Islet precursor cell (in vitro differentiated cells): ENCODE measurements at places on chromosomes 5 and 9.
A peak's percentile ranks its signal among the peaks of the same experiment; 100 is the strongest.

DNA sequence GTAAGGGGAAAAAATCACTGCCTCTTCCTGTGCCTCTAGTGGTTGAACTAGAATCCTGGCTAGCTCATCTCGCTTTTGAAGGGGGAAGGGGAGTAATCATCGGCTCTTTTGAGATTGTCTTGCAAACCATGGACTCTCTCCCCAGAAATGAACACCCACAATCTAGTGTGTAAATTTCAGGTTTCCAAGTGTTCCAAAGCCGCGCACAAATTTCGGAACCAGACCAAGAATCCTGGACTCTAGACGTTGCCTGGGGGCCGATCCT lies 4.9 kb upstream of the FOXE1 start:
- peak; percentile 61 for DNase-seq

GRCh38 chr5:34552686-34553085 lies 103.4 kb upstream of the RAI14 start:
- DNase-seq = no peak

GRCh38 chr5:170937072-170937471 lies 75.3 kb downstream of the RANBP17 start:
- no peak for DNase-seq

DNA sequence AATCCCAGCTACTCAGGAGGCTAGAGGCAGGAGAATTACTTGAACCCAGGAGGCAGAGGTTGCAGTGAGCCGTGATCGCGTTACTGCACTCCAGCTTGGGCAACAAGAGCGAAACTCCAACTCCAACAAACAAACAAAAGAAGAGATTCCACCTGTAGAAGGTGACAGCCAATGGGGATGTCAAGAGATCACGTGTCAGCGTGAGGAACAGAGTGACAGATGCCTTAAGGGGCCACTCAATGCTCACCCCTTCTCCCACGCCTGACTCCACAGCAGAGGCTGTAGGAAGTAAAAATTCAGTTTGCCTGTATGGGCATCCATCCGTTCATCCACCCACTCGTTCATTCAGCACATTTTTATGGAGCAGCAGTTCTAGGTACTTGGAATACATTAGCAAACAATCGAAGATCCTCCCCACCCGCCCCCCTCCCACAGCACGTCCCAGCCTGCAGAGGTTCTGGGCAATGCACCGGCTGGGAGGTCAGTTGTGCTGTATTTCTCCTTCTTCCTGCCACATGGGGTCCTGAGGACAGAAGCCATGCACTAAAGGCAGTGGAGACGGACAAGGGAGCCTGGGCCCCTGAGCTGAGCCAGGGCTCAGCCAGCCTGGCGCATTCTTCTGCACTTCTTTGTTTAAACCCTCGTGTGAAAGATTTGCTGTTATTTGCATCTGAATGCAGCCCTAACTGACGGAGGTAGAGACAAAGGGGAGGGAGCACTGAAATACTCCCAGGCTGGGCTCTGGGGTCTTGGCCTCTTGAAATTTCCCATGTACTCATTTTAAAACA lies 11.3 kb upstream of the RNF130 start:
- no peak for DNase-seq

GRCh38 chr9:122923947-122924346 lies 7.4 kb downstream of the ZBTB26 start:
- DNase-seq = no peak

DNA sequence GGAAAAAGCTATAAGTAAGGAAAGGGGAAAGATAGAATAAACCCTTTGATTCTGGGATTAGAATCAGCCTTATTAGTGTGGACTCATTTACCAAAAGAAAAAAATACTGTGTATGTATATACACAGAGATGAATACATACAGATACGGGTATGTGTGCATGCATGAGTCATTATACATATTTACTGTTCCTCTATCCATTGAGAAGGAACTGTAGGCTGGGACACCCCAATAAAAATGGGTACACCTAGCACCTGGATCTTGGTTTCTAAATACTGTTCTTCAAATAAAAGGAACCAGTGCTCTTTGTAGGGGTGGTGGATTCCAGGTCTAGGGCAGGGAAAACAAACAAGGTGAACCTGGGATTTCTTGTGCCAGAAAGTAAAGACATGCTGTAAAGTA lies 48.3 kb downstream of the WHRN start:
- peak; percentile 1 for DNase-seq

DNA sequence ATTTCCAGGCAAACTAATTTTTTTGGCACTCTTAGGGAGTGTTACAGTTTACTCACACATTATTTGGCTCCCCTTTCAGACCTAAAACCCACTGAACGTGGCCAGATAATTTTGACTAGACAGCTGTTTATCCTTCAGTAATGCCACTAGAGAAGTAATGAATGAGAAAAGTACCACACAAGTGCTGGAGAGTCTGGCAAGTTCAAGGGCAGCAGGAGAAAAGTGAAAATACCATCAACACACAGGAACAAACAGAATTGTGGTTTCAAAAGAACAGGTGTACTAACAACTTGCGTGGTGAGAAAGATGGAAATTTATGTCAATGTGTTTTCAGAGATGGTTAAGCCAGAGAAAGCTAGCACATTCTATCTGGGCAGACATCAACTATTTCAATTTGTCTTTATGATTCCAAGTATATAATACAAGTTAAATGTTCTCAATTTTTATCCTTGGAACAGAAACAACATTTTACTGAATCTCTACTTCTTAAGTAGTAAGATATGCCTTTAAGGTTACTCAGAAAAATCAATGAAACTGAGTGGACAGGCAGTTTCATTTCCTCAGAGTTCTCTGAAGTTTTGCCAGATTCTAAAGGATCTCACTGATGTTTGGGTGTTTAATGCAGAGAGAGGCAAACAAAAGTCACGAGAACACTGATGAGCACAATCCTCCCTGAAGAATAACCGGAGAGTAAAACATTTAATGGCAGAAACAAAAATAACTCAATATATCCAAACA lies 91.0 kb downstream of the ARSB start:
- no peak for DNase-seq

GRCh38 chr5:53335115-53335514 lies 145.3 kb upstream of the FST start:
- peak; percentile 60 for DNase-seq

GRCh38 chr9:33220681-33221567 lies 19.0 kb upstream of the SPINK4 start:
- DNase-seq = no peak

DNA sequence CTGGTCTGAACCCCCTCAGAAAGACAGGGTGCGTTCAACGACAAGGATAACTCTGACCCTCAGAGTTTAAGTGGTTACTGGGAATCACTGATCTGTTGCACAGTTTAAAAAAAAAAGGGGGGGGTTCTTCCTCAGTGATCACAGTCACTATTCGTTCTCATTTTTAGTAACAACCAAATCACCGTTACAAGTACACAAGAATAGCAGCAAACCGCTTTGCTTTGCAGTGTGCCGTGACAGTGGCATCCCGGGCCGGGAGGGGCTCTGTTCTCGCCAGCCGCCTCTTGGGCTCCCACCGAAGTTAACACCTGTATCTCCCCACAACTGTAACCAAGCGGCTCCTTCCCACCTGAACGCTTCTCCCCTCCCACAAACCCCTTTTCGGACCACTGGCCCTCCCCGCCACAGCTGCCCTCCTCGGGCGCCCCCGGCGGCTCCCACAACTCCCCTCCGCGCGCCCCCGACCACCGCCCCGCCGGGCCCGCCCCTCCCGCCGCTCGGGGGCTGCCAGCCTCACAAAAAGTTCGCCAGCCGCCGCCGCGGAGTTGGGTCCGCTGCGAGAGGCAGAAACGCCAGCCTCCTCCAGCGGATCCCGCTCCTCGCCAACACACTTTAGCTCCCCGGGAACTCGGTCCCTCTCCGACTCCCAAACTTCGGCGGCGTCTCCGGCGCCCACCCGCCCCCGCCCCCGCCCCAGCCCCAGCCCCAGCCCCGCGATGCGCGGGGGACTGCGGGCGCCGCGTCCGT lies 1.2 kb downstream of the SSBP2 start:
- DNase-seq = peak; percentile 67

- no peak for DNase-seq
Observed at GRCh38 chr5:151660616-151661495, 25.9 kb downstream of the SPARC start.

DNA sequence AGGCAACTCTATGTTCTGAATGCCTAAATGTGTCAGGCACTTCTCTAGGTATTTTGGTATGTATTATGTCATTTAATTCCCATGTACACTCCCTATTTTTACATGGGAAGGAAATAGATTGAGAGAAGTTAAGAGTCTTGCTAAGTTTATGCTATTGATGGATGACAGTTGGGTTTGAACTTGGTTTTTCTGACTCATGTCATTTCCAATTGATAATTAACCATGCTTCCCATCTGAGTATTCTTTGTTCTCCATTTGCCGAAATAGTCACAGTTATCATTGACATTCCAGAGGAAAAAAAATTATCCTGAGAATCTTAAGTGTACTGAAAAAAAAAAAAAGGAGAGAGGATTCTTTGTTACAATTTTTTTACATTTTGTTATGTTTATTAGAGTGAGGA lies 23.1 kb upstream of the DMRTA1 start:
- DNase-seq = no peak

DNA sequence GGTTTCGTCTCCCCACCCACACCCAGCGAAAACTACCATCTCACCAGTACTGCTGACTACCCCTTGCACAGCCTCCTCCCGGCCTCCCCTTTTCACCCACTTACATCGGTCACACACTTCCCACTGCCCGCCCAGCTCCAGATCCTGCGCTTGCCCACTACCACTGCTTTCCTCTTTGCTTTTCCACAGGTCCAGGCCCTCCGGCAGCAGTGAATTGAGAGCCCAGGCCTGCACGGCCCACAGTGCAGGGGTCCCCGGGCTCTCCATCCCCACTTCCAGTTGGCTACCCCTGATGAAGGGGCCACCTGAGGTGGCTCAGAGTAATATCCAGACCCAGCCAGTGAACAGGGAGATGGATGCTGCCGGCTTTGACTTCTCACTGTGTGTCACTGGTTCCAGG lies 120.2 kb upstream of the FSTL4 start:
- peak; percentile 40 for DNase-seq

- no peak for DNase-seq
Observed at GRCh38 chr9:109417585-109418544, 80.2 kb downstream of the PTPN3 start.

DNA sequence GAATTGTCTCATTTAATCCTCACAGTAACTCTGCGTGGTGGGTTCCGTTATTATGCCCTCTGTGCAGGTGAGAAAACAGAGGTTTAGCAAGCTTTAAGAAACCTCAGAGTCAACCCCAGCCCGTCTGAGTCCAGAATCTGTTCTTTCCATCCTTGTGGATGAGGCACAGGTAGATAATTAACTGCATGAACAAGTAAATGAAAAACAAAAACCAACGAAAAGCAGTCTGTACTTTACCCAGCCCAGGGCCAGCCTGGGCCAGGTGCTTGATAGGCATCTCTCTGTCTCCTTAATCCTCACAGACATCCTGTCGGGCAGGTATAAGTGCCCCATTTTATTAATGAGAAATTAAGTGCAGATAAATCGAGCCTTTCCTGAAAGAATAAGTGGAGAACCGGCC lies 25.3 kb upstream of the CXCL14 start:
- peak; percentile 46 for DNase-seq

GRCh38 chr5:69007726-69008368 lies 86.0 kb upstream of the SLC30A5 start:
- DNase-seq = peak; percentile 93

- DNase-seq = no peak
Observed at GRCh38 chr9:20561531-20561930, 60.8 kb downstream of the MLLT3 start.

DNA sequence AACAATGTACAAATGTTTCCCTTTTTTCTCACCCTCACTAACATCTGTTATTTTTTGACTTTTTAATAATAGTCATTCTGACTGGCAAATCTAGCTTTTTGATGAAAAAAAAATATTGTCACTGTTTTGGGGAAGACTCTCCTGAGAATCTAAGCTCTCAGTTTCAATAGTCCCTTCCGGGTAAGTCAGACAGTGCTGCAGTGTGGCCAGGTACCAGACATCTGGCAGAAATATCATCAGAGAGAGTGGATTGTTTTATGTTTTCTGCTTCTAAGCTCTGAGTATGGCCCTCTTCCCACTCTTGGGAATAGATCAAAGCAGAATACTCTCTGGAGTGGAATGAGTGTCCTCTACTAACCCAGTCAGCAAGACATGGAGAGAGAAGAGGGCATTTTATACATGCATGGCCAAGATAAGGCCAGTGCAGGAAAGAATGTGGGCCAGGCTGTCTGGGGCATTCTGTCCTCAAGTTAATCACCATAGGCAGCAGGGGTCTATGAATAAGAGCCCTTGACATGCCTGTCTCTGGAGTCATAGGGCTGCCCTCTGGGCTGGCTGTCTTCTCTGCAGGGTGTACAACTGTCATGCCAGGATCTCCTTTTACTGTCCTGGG lies 38.5 kb upstream of the OR2S2 start:
- DNase-seq = peak; percentile 86

DNA sequence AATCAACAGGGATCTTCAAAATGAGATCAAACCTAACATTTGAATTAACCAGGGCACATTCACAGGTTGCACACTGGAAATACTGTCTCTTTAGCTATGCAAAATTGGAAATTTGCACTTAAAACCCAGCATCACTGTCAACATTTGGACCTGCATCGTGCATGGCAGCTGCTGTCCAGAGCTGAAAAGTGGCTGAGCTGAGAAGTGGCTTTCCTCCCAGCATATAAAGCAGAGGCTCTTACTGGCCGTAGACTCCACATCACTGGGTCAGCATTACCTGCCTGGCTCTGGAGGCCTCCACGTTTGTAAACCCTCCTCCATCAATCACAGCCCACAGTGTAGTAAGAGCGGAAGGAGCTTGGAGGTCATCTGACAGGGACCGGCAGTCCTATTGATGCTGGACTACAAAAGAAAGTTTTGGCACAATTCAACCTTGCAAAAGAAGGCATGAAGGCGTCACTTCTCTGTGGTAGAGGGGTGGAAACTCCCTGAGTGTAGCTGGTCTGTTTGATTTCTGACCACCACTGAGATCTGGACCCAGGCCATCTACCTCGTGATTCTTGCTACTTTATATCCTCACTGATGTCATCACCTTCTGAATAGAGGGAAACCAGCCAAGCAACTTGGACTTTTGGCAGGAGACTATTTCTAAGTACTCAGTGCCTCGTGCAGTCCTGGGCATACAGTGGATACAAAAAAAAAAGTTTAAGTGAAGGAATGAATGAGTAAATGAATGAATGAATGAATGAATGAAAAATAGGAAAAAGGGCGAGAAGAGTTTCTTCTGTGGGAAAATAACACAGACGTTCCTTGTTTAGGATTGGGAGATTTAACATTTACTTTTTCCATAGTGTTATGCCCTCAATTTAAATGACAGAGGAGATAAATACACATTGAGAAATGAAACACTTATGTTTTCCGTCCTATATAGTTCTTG lies 14.8 kb downstream of the RASEF start:
- DNase-seq = no peak
